ENCODE measurements at places on chromosomes 4 and X.

DNA sequence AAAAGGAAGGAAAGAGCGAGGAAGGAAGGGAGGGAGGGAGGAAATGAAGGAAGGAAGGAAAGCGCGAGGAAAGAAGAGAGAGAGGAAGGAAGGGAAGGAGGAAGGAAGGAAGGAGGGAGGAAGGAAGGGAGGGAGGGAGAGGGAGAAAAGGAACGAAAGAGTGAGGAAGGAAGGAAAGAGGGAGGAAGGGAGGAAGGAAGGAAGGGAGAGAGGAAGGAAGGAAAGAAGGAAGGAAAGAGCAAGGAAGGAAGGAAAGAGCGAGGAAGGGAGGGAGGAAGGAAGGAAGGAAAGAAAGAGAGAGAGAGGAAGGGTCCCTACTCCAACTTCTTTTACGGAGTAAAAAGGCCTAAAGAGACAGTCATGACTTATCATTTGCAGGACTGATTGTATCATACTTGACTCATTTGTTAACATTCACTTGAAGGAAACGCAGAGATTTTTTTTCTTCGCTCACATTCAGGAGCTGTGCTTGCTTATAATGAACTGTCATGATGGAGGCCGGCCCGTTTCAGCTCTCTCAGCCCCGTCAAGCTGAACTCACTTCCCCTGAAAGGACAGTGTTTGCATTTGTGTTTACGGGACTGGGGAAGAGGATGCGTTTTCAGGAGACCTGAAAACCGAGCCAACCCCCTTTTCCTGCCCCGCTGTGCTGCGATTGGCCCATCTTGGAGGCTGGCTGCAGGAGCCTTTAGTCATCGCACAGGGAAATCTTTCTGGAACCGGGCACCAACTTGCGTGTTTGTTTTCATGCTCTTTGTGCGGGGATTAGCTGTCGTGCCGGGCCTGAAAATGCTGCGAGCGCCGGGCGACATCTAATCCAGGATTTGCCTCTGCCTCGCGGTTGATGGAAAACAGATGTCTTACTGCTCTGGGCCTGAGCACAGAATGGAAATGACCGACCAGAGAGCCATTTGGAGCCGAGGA is 17.8 kb downstream of the TRIM2 start:
- no peak for DNase-seq

- no peak for DNase-seq
Measured at GRCh38 chr4:41069257-41069656, 145.1 kb downstream of the APBB2 start.

- no peak for DNase-seq
Measured at GRCh38 chr4:173475751-173476150, 54.3 kb downstream of the HAND2 start.

DNA sequence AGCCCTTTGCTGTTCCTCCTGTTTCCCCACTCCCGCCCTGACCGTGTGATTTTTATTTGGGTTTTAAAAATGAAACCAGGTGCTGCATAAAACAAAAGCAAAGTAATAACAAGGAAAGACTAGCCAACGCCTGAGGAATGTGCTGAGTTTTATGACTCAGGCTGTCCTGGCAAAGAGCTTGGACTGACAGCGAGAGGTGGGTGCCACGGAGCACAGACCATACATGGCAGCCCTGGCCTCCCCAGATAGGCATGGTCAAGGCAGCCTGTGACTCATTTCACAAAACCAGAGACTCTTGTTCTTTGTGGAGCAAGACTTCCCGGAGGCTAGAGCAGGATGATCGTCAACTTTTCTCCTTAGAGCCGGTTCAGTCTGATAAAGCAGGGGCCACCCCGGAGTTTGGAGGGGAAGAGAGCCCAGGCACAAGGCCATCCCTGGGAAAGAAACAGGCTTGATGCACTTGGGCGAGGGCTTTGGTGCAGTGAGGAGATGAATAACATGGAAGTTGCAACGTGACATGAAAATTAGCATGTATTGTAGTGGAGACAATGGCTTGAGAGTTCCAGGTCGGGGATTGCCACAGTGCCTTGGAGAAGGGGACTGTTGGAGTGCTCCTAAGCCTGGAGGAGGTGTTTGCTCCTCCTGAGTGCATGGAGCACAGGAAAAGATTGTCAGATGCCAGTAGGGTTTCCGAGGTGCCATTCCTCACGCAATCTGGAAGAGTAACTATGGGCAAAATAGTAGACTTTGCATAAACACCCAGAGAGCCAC is 54.8 kb downstream of the C4orf51 start:
- DNase-seq = no peak

- DNase-seq = no peak
Measured at GRCh38 chr4:93825551-93826216, 2.9 kb upstream of the ATOH1 start.

DNA sequence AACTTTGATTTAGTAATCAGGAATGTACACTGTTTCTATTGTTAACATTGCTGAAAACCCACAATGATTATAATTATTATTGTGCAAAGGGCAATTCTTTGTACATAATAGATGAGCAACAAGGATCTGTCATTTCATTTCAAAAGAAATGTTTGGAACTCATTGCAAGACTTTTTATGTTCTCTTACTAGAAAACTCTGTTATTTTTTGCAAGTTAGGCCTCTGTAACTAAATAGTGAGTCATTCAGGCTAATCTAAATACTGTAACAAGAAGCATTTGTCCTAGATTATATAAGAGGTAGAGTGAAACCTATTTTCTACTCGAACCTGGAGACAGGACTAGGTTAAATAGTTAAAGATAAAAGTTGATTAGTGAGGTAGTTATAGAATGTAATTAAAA is 93.2 kb upstream of the FAM47B start:
- DNase-seq = no peak

- DNase-seq = no peak
Measured at GRCh38 chrX:15165832-15166231, 104.1 kb downstream of the ASB9 start.

GRCh38 chrX:10381193-10381592 is 224.4 kb downstream of the CLCN4 start:
- no peak for DNase-seq

DNA sequence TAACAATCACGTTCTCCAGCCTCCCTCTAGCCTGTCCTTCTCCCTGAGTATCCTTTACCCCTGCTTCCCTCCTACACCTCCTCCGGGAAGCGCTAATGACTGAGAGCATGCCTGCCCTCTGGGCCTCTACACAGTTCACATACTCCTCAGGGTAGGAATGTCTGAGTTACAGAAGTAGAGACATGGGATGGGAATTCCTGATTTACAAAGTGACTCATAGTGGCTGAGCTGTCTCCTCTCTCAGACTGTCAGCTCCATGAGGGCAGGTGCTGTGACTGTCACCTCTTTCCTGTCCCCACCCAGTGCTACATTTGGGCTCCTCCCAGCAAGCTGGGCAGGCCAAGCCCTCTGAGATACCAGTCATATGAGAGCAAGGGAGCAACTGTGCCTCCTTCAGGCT is 2.6 kb downstream of the LAS1L start:
- DNase-seq = no peak

DNA sequence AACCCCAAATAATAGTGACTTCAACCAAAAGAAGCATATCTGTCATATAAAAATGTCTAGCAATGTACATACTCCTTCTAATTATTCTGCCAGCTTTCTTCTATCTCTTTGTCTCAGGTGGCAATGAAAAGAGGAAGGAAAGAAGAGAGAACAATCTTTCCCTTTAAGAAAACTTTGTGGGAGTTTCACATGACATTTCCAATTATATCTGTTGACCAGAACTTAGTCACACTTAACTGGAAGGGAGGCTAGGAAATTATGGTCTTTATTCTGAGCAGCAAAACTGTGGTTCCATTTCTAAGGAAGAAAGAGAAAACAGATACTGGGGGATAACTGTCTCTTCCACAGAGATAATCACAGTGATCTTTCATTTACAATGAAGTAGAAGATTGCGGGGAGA is 12.9 kb upstream of the MAOA start:
- DNase-seq = no peak

DNA sequence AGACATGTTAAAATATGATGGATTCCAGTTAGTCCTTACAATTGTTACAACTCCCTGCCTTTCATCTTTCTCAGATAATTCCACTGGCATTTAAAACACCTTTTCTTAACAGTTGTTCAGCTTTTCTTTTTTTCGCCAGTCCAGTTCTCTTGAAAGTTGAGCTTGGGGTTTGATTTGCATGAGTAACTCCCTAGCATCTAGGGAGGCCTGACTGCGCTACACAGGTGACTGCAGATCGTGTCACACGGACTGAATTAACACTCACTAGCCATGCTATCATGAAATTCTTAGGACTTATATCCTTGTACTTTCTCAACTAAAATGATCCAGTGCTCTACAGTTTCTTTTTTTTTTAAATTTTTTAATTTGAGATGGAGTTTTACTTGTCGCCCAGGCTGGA is 69.8 kb downstream of the ARHGAP24 start:
- DNase-seq = no peak

DNA sequence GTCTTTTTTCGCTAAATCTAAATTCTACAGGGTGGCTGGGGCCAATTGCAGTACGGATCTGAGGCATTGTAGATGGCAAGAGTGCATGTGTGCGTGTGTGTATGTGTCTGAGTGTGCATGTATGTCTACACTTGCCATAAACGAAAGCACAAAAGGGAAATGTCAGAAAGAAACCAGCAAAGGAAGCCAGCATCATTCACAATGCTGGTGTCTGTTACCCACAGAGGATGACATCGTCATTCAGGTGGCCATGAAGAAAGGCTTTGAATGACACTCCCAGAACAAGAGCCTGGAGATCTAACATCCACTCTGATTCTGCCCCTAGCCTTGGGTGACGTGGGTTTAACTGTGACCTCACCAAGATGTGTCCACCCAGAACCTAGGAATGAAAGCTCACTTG is 124.6 kb downstream of the DHRSX start:
- no peak for DNase-seq

GRCh38 chr4:56570041-56570440 is 64.5 kb downstream of the ARL9 start:
- DNase-seq = no peak

DNA sequence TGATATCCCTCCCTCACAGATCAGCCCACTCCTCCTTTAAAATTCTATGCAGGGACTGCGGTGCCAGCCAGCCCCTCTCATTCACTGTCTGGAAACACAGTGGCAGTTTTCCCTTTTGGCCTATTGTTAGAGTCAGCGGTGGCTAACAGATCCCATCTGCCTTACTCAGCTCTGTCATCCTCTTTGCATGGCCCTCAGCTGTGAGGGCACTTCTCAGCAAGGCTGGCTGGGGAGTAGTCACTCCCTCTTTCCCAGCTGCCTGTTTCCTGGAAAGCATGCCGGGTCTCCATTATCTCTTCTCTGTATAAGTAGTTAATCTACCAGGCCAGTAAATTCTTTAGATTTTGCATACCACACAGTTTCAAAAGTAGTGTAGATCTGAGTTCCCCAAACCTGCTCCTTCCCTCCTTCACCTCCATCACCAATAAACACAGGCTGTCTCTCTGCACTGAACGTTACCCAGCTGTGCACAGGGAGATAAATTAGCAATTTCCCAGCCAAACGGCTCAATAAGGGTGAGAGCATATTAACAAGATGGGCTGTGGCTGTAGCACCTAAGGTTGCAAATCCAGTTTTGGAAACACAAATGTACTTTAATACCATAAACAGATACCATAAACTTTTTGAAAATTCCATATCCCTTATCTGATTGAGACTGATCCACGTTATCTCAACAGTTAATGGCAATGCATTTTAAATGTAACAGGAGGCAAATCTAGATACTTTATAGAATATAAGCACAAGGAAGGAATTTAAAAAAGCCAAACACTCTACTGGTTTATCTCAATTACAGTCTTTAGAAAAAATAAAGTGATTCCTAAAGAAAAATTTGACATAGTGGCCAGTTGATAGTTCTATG is 229.3 kb downstream of the ANKRD50 start:
- DNase-seq = no peak

GRCh38 chrX:129115104-129115503 is 408.2 kb downstream of the SMARCA1 start:
- DNase-seq = no peak

DNA sequence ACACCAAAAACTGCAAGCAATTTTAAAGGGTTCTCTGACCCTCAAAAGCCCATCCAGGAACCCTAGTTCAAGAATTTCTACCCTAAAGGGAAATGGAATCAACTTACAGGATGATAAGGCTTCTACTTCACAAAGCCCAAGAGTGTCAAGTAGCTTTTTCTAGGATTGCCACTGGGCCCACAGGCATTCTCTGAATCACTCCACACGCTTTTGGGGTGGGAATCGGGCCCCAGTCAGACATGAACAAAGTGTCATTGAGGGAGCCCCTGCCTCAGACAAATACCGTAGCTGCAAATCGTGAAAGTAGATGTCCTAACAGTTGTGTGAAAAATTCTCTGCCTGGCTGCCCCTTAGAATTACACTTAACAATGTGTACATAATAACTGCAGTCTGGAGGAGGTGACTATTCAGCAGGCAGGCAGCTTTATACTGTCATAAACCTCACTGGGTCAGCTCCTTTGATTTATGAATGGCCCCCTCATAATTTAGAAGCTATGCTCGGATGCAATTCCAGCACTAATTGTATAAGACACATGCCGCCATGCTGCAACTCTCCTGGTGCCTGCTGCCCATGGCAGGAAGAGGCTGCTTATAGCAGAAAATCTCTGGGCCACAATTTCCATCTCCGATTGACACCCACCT is 36.7 kb downstream of the CHRDL1 start:
- DNase-seq = no peak

DNA sequence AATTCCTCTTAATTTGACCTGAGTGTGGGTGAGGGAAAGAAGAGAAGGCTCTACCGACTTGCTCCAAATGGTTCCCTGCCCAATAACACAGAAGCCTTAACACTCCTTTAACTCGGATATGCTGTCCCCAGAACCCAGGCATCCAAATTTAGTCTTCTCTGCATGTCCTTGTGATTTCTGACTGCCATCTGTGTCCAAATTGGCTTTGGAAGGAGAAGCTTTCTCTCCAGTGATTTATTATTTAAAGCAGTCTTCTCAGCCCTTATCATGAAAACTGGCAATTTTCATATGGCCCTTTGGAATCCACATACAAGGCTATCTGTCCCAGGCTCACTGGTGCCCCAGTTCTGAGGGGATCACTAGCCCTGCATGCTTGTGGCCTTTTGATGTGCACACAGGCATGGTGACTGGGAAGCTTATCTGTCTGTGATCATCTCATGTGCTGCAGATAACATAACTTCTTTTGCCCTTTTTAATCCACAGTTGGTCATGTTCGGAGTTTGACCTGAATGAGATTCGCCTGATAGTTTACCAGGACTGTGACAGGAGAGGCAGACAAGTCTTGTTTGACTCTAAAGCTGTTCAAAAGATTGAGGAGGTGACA is 56.7 kb downstream of the FNIP2 start:
- DNase-seq = no peak

DNA sequence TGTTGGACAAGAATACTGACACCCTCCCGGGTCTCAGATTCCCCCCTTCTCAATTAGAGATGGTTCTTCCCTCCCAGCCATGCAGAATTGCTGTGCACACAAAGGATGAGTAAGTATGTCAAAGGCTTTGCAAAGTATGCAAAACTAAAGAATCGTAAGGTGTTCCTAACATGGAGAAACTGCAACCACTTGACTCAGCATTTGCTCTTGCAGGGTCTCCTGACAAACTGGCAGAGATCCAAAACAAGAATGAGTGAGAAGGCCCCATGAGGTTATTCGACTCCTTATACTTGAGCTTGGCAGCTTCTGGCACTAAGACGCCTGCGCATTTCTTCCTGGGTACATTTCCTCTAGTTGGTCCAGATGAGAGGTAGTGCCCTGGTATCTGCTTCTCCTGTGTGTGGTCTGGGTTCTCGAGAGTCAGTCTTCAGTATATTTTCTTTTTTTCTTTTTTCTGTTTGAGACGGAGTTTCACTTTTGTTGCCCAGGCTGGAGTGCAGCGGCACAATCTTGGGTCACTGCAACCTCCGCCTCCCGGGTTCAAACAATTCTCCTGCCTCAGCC is 8.2 kb downstream of the FAM184B start:
- DNase-seq = no peak

GRCh38 chr4:141849778-141850177 is 213.4 kb downstream of the IL15 start:
- DNase-seq = no peak

GRCh38 chr4:27635936-27636913 is 775.6 kb downstream of the STIM2 start:
- DNase-seq = no peak
